ENCODE measurements at places on chromosomes 13 and 19.

DNA sequence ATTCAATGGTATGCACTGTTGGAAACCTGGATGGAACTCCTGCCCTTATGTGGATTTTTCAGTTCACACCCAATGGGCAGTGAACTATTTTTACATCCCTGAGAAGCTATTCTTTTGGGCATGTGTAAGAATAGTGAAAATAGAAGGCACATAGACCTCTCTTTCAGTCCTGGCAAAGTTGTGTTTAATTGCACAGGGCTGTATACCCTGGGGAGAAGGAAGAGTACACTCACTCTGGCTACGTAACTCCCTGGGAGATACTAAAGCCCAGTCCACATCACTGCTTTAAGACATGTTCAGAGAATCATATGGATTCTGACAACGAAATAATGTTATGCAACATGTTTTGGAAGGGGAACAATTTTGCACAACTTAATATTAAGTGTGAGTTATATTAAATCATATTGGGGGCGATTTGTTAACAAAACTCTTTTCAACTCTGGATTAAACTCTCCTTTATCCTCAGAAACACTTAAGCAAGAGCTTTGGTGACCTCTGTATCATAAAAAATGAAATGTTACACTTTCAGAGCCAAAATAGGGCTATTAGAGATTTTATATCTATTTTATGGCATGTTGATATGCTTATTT lies 166.1 kb downstream of the DCT start:
- no peak overlapping the region for H3K4me3 ChIP-seq
- DNase-seq = no peak
- no peaks in the 10 kb centered on the region for H3K4me1 ChIP-seq

- H3K27ac ChIP-seq = no peak overlapping the region
- no peaks in the 10 kb centered on the region for H3K27me3 ChIP-seq
- no peak for DNase-seq
Measured at GRCh38 chr13:59721926-59722910, 441.5 kb downstream of the DIAPH3 start.

DNA sequence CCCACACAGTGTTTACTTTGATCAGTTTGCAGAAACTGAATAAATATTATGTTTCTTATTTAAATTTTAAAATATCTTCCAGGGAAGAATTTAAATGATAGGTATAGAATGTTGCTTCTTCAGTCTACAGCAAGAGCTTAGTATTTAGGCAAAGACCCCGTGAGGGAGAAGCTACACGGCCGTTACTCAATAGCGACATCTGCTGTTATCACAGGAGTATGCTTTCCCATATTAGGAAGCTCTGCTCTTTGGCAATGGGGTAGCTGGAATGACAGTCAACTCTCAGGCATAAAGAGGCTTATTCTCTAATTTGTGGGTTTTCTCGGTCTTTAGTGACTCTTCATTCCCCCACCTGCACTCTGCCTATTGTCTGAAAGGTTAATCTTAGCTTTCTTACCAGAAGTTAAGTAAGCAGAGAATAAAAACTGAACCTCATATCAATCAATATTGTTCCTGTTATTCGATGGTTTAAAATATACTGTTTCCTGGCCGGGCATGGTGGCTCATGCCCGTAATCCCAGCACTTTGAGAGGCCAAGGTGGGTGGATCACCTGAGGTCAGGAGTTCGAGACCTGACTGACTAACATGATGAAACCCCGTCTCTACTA lies 13.2 kb upstream of the LHFPL6 start:
- peak; percentile 66 for DNase-seq
- H3K4me3 ChIP-seq = no peak overlapping the region
- no peak overlapping the region for H3K27ac ChIP-seq
- no peaks in the 10 kb centered on the region for H3K27me3 ChIP-seq

DNA sequence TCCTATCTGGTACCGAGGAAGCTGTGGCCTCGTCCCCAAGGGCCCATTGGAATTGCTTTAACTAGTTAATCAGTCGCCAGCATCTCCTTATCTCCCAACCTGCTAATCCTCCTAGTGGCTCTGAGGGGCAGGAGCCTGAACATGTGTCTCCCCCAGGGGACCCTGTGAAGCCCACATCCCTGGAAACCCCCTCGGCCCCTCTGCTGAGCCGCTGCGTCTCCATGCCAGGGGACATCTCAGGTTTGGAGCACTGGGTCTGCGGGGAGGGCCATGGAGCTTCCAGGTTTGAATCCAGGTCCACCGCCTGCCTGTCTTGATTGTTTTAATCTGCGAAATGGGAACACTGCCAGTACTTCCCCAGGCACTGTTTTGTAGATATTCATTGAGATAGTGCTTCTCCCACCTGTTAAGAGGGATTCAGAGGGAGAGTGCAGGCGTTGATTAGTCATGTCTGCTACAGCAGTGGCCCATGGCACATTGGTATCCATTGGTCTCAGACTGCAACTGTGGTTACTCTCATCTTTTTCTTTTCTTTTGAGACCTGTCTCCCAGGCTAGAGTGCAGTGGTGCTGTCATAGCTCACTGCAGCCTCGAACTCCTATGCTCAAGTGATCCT lies 6.4 kb downstream of the PNPLA6 start:
- H3K27ac ChIP-seq = no peak overlapping the region
- no peak for DNase-seq
- H3K4me1 ChIP-seq = no peaks in the 10 kb centered on the region
- H3K27me3 ChIP-seq = no peaks in the 10 kb centered on the region

GRCh38 chr13:86788616-86789015 lies 882.6 kb upstream of the SLITRK5 start:
- no peaks in the 10 kb centered on the region for H3K27me3 ChIP-seq
- no peak overlapping the region for H3K27ac ChIP-seq
- no peaks in the 10 kb centered on the region for H3K36me3 ChIP-seq
- no peaks in the 10 kb centered on the region for H3K4me1 ChIP-seq
